Renal pelvis (tissue), 12 donors: ENCODE measurements at places on chromosomes 7 and 10. TPM values are rescaled to one million over a fixed set of nuclear protein-coding genes. Genes with fewer than 3 reads are reported as not detected.
A peak's percentile ranks its signal among the peaks of the same experiment; 100 is the strongest.

Gene PTER
- polyA plus RNA-seq, result 20.9 TPM

Gene POLR2J2
- 1.9 TPM for polyA plus RNA-seq

Gene FFAR4
- not detected for polyA plus RNA-seq

Gene ENKUR
- polyA plus RNA-seq, result 3.2 TPM

Gene PITRM1
- polyA plus RNA-seq, result 74.5 TPM

Gene STEAP1
- 13.3 TPM for polyA plus RNA-seq

Gene C10orf105
- 0.07 TPM for polyA plus RNA-seq

Gene SKIDA1
- 13.6 TPM for polyA plus RNA-seq

Gene FAM25C
- not detected for polyA plus RNA-seq

Gene GOLGA7B
- 0.48 TPM for polyA plus RNA-seq

Gene LOXL4
- polyA plus RNA-seq, result 4.0 TPM

DNA sequence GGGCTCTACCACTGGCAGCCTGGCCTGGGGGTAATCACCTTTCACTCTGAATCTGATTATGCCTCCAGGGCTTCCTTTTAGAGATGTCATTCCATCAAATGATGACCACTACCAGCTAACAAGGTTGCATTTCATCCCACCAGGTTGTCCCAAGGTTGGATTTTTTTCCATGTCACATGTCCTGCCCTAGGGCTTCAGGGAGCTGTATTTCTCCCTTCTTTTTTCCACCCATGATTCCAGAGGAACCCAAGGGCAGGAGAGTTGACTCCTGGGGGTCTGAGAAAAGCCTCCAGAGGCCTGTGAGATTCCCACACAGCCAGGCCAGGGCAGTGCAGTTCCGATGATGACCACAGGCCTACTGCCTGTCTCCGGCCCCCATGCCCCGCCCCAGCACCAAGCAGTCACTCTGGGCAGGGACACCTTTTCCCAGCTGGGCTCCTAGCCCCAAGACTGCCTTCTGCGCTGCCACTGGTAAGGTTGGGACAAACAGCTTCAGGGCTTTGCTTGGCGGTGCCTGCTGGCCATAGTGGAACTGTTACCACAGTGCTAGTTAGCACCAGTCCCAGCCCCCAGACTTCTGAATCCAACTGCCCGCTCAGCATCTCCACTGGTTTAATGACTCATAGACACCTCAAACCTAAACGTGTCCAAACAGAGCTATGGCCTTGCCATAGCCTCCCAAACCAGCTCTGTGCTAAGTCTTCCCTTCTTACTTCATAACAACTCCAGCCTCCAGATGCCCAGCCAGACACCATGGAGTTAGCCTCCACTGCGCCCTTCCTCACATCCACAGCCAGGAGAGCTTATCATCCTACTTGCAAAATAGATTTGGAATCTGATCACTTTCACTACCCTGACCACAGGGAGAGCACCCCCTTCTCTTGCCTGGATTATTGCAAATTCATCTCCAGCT is 133.7 kb downstream of the ARHGAP22 start:
- DNase-seq, result no peak

DNA sequence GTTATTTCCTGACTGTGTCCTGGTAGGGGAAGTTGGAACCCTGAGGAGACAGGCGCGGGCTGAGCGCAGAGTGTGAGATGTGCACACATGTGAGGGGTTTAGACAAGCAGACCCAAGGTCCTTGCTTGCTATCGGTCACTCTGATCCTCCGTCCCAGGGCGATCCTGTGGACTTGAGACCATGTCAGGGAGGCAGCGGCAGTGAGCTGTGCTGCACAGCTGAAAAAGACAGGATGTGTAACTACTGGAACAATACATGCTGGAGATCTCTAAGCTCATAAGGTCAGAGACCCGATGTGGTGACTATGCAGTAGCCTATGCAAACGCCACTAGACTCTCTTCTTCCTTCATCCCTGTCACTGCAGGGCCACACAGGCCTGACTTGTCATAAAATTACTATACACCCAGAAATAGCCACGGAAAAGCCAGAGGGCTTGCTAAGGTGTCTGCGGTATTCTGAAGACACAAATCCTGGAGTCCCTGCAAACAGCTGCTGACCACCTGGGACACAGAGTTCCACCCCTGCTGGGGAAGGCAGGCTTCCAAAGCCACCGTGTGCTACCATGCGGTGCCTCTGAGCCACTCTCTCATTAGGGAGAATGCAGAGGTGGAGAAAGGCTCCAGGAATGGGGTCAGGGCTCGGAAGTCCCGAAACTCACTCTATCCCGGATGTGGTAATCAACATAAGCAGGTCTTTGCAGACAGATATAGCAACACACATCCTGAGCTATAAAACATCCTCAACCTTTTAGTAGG is 91.1 kb upstream of the DDC start:
- no peak for DNase-seq

DNA sequence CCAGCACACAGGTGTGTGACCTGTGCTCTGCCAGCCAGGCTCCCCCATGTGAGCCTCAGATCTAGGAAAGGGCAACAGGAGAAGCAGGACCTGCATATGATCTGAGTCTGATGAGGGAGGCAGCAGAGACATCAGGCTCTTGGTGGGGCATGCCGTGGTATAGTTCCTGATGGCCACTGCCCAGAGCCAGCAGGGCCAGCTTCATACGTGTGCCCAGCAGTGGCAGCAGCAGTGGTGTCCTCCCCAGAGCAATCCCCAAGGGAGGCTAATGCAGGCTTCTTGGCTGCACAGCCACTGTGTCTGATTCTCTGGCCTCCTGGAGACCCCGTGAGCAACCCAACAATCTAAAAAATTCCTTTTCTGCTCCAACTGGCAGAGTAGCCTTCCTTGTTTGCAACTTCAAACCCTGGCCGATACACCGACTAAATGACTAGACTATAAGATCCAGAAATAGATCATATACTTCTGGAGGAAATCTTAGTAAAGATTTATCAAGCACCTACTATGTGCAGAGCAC is 230.6 kb upstream of the ZMIZ1 start:
- DNase-seq, result no peak

DNA sequence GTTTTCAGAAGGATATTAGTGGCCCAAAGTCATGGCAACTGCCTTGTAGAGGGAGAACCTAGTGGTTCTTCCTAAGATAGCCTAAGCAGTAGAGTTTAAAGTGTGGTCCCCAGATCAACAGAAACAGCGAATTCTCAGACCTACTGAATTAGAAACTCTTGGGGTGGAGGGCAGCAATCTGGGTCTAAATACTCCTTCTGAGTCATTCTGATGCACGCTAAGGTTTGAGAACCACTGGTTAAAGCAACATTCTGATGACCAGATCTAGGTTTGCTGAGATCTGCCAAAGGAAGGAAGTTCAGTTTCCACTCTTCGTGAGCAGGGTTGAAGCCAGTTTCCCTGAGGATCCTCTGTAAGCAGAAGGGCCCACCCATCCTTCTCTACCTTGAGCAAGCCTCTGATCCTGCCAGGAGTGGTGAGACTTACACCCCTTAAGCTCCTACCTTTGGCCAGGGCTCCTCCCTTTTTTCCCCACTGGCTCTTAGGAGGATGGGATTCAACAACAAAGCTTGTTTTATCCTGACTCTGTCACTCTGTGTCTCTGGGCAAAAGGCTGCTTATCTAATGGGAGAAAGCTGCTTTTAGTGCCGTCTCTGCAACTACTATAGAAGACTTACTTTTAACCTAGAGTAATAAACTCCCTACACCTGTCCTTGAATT is 26.8 kb upstream of the TRUB1 start:
- no peak for DNase-seq

- no peak for DNase-seq
Measured at GRCh38 chr7:19754521-19755116, 18.8 kb downstream of the TMEM196 start.

GRCh38 chr10:17255512-17255911 is 27.5 kb downstream of the VIM start:
- DNase-seq, result no peak

- no peak for DNase-seq
Measured at GRCh38 chr7:149882248-149883047, 8.7 kb downstream of the ATP6V0E2 start.

GRCh38 chr7:22698767-22699166 is 28.2 kb upstream of the IL6 start:
- no peak for DNase-seq

DNA sequence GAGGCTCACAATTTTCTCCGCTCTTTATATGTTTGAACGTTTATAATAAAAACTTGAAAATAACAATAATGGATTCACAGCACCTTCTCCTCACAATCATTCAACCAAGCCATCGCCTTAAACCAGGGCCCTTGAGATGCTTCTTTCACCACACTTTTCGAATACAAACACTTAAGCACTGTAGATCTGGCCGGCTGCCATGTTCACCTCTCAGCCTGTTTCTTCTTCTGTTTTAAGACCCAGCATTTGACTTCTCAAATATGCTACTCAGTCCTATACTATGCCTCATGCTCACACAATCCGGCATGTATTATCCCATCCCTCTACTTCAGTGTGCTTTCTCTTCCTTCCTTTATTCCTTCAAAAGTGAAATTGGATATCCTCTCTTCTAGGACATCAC is 280.6 kb downstream of the TFEC start:
- no peak for DNase-seq

DNA sequence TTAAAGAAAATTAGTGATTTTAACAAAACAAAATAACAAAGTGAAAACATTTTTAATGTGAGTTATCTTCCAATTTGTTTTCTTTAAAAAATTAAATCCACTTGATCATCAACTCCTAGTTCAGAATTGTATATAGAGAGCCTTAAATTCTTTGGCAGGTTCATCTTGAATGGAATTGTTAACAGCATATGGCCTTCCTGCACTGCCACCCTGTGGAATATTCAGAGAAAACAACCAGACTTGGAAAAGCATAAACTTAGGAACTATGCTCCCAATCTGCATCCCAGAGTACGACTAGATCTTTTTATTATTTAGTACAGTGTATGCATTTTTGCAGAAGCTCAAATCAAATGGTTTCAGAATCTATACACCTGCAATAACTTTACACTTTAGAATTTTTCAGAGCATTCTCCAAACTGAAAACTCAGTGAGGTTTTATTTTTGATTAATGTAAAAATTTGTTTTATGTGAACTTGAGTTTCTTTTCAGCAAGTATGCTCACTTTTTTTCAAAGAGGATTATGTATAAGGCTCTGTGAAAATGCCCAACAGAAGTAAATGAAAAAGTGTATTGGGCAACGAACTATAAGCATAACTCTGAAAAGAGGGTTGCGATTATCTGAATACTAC is 44.9 kb upstream of the ANK3 start:
- peak; percentile 38 for DNase-seq

- no peak for DNase-seq
Measured at GRCh38 chr7:149006345-149006725, 22.0 kb downstream of the PDIA4 start.

GRCh38 chr7:145016068-145016467 is 180.2 kb upstream of the TPK1 start:
- no peak for DNase-seq

- DNase-seq, result no peak
Measured at GRCh38 chr10:48834189-48834965, 105.3 kb downstream of the LRRC18 start.

- no peak for DNase-seq
Measured at GRCh38 chr7:142585425-142585824, 163.8 kb upstream of the PRSS1 start.

GRCh38 chr10:47043928-47044538 is 132.8 kb downstream of the PTPN20 start:
- no peak for DNase-seq

- DNase-seq, result no peak
Measured at GRCh38 chr7:141178486-141179135, 104.7 kb downstream of the TMEM178B start.

DNA sequence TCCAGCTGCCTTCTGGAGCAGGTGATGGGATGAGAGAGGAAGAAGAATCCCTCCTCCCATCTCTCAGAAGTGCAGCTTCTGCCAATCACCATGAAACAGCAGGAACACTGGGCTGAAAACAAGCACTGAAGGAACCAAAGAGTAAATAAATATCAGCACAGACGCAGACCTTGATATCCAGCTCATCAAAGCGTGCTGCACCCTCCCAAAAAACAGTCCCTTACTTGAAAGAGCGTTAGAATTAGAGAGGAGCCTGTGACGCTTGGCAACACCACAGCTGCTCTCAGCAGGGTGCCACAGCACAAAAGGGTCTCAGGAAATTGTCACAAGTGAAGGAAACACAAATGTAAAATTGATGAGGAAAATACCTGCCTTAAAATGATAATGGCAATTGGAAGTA is 39.5 kb downstream of the KLF6 start:
- DNase-seq, result no peak

DNA sequence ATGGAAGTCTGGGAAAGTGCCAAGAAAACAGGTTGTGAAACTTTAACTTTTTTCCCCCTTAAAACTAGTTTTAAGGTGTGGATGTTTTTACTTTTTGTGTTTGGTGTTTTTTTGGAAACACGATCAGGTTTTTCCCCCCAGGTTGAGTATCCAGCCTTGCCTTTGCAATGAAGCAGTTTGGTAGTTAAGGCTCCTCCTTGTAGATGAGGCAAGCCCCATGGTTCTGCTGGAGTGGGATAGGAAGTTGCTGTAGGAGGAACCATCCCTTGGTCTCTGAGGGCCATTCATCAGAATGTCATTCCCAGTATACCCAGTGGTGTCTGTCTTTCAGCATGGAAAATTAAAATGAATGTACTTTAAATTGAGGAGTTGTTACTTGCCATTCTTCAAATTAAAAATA is 2.7 kb downstream of the CUL1 start:
- no peak for DNase-seq

- DNase-seq, result no peak
Measured at GRCh38 chr7:137820156-137820555, 26.6 kb downstream of the DGKI start.

DNA sequence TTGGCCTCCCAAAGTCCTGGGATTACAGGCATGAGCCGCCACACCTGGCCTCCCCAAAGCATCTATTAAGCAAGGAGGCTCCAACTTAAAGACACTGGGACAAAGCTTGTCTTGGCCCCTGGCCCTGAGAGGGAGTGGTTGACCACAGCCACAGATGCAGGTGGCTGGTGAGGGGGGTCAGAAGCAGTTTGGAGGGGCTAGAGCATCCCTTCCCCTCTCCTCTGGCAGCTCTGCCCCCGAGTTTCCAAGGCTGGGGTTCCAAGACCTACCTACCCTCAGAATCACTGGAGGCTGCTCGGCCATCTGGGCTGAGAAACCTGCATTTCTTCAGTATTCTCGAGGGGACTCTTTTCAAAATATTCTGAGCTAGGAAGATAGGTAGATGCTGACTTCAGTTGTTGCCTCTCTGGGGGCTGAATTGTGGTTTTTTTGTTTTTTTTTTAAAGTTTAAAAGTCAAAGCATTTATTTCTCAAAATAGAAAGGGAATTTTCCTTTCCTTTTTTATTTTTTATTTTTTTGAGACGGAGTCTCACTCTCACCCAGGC is 32.6 kb downstream of the DDIT4 start:
- no peak for DNase-seq

GRCh38 chr7:70415179-70415972 is 716.6 kb upstream of the GALNT17 start:
- no peak for DNase-seq

DNA sequence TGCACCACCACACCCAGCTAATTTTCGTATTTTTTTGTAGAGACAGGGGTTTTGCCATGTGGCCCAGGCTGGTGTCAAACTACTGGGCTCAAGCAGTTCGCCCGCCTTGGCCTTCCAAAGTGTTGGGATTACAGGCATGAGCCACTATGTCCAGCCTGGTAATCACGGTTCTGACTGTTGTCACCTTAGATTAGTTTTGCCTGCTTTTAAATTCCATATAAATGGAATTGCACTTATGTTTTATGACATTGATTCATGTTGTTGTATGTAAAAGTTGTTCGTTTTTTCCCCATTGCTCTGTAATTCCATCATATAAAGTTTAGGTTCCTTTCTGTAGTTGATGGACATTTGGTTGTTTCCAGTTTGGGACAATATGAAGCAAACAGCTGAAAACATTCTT is 106.0 kb downstream of the CAMK1D start:
- DNase-seq, result no peak
